RPMI8226 (cell line): ENCODE measurements at places on chromosomes 3 and 15.
A peak's percentile ranks its signal among the peaks of the same experiment; 100 is the strongest.

GRCh38 chr3:134682196-134682880, 31.5 kb upstream of the KY start:
- no peak for DNase-seq

DNA sequence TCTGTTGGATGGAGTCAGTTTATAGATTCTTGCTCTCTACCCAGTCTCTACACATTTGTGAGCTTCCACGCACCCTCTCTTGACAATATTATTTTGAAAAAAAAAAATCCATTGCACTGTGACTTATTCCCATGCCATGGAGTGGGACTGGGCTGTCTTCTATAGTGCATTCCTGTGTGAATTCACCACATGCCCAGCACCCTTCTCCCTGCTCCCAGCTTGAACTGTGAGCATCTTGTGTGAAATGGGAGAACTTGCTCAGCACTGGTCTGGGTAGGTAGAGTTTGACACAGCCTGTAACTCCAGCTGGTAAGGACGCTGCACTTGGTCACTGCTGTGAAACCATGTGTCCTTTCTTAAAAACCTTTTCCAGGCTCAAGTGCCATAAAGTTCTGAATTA, 91.9 kb downstream of the ARNT2 start:
- DNase-seq = no peak

- no peak for DNase-seq
Observed at GRCh38 chr3:54827776-54828175, 100.1 kb downstream of the LRTM1 start.

- peak; percentile 67 for DNase-seq
Observed at GRCh38 chr15:62068071-62068809, 1.5 kb downstream of the C2CD4A start.

DNA sequence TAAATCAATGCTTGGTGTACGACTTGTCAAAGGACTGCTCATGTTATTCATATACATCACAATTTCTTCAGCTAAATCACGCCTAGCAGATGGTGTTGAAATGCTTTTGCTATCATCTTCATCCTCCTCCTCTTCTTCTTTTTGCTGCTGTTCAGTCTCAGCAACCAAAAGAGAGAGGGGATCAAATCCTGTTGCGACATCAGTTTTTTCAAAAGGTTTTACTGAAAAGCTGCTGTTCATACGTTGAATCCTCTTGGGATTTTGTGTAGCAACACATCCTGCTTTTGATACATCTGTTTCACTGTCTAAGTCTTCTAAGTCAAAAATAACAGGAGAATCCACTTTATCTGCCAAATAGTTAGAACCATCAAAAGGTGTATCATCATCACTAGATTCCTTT, 69.0 kb downstream of the SLC24A1 start:
- no peak for DNase-seq

DNA sequence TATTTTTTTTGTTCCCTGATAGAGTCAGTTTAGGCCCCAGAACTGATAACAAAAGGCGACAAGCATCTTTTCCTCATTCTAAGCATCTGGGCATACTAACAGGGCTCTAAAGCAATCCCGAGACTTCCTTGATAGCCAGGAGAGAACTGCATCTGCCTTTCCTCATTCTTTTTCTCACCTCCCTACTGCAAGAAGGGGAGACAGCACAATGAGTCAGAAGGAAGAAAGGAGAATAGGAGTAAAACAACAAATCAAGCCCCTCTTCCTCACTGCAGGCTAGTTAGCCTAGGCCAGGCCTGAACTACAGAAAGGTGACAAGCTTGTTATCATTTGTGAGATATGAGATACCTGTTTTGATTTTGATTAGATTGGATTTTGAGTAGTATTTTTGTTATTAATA, 97.9 kb downstream of the NAALADL2 start:
- DNase-seq = no peak
